Right cardiac atrium (tissue), 5 donors: ENCODE measurements at places on chromosomes 7 and 10. TPM values are rescaled to one million over a fixed set of nuclear protein-coding genes. Genes with fewer than 3 reads are reported as not detected.

Gene CALML3
- not detected for total RNA-seq

GRCh38 chr10:62631241-62631640, 173.3 kb upstream of the ADO start:
- no peak for DNase-seq

Gene PTPRN2
- 1.8 TPM for total RNA-seq

GRCh38 chr7:47405286-47405904, 176.5 kb downstream of the TNS3 start:
- no peak for DNase-seq

Gene TYW1B
- total RNA-seq, result 1.7 TPM

- peak; percentile 100 for DNase-seq
These were observed at the start of gene AGFG2 for GRCh38 chr7:100538654-100539435. Gene AGFG2 (plus strand): TSS chr7:100539203. CDS start chr7:100539347, 144 bp downstream.

DNA sequence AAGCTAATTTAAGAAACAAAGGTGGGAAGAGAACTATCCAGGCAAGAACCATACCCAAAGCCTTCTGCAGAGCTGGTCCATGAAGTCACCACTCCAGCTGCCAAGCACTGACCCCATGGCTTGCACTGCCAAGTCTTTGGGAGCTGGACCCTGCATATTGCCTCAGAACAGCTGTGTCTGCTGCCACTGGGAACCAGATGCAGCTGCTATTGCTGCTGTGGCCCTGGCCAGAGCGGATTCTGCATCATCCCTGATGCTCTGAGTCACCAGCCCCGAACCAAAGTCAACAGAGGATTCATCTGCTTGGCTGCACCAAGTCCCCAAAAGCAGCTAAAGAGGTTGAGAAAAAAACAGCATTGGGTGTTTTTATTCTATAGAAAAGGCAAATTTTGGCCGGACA, 39.2 kb upstream of the GSAP start:
- DNase-seq, result peak; percentile 19

Gene SYNPO2L
- total RNA-seq, result 140 TPM

- no peak for DNase-seq
These were observed 30.3 kb downstream of the ARL5B start for GRCh38 chr10:18689498-18689897.

DNA sequence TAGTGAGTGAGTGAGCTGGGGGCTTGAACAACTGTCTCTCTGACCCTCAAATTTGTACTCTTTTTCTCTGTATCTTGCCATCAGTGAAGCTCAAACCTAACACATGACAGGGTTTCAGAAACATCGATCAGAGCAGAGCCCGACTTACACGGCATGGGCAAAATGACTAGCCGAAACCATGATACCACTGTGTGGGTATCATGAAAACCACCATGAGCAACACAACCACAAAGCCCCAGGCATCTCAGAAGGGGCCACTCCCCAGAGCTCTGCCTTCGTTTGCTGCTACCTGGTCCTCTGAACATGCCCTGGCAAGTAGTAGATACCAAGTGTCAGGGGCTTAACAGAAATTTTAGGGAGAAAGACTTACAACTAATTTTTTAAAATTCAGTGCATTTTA, 308.5 kb downstream of the WDR11 start:
- DNase-seq, result no peak

DNA sequence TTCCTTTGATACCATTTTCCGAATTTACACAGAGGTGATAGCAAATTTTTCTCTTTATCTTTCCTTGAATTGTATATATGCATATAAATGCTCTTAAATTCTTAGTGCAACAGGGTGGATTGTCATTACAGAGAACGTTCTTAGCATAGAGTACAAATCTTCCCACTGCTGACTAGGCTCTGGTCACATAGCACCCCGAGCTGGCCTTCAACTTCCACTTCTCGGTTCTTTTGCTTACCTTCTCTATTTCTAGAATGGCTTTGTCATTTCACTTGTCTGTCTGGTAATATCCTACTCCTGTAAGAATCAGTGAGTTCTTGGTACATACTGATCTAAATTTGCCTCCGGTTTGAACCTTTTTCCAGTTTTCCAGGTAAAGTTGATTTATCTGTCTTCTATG, 13.4 kb downstream of the ADIRF start:
- no peak for DNase-seq

GRCh38 chr7:134515569-134516468, 11.5 kb upstream of the AKR1B10 start:
- DNase-seq, result no peak

Gene SYT15B
- 0.79 TPM for total RNA-seq

- peak; percentile 63 for DNase-seq
These were observed 649 bp downstream of the IDE start for GRCh38 chr10:92573091-92573797.

DNA sequence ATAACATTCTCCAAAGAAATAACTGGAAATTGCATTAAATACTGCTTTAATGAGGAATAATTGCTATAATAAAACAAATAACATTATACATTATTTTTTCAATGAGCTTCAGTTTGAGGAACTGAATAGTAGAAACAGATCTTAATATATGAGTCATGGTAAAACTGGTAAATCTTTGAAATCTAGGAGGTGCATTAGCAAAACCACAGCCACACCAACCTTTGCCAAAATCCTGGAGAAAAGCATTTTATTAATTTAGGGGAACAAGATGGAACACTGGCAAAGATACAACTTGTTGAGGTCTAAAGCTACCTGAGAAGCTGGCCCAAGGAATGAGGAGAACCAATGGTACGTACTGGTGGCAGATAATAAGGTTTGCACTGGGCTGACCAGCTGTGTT, 5.4 kb upstream of the ASL start:
- DNase-seq, result no peak

DNA sequence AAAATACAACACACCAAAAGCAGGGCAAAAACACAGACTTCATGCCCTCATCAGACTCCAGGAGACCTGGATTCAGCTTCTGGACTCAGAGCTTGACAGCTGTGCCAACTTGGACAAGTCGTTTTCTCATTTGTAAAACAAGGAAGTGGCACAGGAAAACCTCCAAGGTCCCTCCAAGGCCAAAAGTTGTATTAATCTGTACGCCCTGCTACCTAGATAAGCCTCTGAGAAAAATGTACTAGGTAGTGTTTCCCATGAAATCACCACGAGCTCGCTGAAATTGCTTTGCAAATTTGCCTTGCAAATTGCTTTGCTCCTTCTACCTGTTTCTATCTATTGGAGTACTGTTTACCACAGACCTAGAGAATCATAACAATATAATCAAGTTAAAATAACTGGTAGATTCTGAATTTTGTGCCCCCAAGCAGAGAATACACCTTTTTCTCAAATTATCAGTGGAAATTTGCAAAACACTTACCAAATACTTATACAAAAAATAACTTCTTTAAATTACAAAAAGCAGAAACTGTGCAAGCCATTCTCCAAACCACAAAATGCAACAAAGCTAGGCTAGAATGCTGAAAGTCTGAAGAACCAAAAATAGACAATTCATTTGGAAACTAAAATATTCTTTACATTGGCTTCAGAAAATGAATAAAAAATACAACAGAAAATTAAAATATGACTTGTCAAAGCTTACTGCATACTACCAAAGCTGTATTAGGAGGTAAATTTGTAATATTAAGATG, 158.1 kb upstream of the CHST15 start:
- no peak for DNase-seq

Gene TSPAN15
- 7.9 TPM for total RNA-seq

GRCh38 chr7:26599982-26600381, 264.4 kb downstream of the SKAP2 start:
- no peak for DNase-seq

Gene GIMAP7
- total RNA-seq, result 13.8 TPM

GRCh38 chr10:125398270-125398669, 237.9 kb upstream of the CTBP2 start:
- DNase-seq, result no peak

- no peak for DNase-seq
These were observed 388.5 kb downstream of the DPP6 start for GRCh38 chr7:154440651-154441050.
